ENCODE measurements at places on chromosomes 16 and 17.

DNA sequence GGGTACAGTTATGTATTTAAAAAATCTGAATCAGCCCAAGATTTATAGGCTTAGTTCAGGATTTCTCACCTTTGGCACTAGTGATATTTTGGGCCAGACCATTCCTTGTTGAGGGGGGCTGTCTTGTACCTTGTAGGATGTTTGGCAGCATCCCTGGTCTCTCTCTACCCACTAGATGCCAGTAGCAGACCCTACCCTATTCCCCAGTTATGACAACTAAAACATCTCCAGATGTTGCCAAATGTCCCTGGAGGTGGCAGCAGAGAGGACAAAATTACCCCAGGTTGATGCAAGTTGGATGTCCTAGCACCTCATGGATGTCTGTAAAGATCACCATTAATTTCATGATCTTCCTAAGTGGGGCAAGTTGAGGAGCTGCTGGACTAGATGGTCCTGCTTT is 45.8 kb downstream of the SYT17 start:
- no peak for DNase-seq

GRCh38 chr16:31083981-31084380 is 4.8 kb downstream of the PRSS53 start:
- DNase-seq: no peak

DNA sequence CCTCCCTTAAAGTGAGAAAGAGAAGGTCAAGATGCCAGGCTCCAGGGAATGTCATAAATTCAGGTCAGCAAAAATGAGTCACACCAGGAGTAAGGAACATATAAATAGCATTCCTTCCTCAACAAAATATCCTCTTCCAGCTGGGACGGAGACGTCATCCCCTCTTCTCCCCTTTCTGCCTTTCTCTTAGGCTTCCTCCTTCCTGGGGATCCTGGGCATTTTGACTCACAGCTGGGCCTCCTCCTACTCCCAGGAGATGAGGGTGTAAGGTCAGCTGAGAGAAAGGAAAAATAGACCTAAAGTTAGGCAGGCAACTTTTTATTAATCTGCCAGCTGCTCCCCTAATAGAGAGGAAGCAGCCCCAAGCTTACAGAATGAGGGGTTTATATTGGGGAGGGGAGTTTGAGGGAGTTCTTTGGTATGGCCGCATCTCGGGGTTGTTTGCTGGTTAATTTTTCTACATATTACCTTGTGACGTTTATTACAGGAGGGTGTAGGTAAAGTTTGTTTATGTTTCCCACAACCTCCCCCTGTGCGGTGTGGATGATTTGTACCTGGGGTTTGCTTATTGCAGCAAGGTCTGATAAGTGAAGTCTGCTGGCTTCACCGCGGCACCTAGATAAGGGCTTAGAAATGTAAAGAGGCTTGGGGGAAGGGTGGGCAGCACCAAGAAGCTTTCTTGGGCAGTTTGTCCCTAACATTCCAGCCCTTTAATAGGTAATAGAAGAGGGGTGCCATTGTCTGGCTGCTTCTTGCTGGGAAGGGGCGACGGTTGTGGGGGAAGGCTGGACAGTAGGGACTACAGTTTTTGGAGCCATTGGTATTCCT is 7.1 kb upstream of the ZNF747 start:
- DNase-seq: peak; percentile 63

- no peak for DNase-seq
Observed at GRCh38 chr17:12721581-12721980, 55.9 kb downstream of the MYOCD start.

DNA sequence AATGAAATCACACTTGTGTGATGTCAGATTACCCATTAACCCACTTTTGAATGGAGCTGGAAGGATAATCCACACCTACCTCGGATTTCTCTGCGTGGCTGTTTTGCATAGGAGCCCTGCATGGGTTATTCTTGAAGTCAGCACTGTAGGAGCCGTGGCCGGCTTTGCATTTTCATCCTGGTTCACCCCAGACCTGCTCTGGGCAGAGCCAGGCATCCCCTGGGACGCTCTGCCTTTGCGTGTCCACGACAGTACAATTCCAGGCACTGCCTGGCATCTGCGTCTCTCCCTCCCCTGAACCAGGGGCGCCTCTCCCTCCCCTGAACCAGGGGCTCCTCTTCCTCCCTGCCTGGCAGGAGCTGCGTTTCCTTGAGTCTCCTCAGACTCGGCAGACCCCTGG is 29.7 kb upstream of the ZNF750 start:
- no peak for DNase-seq

DNA sequence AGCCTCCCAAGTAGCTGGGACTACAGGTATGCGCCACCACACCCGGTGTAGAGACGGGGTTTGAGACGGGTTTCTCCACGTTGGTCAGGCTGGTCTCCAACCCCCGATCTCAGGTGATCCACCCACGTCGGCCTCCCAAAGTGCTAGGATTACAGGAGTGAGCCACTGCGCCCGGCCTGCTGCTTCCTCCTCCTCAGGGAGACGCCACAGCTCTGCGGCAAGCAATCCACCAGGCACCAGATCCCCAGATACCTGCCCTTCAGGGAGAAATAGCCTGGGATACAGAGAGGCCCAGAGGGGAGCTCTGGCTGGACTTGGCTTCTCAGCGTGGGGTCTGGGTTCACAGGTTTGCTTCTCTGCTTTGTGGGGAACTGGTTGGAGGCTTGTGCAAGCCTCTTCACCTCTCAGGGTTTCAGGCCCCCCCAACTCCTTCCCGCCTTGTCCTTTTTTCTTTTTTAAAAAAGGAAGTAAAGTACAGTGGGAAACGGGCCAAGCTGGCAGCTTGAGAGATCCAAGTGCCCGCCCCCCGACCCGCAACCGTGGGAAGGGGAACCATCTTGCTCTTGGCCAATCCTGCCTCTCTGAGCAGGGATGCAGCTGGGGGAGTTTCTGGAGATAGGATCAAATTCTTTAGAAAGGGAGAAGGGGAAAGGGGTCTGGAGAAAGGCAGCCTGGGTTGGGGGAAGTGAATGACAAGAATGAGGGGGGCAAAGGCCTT is 2.6 kb upstream of the SPHK1 start:
- no peak for DNase-seq

DNA sequence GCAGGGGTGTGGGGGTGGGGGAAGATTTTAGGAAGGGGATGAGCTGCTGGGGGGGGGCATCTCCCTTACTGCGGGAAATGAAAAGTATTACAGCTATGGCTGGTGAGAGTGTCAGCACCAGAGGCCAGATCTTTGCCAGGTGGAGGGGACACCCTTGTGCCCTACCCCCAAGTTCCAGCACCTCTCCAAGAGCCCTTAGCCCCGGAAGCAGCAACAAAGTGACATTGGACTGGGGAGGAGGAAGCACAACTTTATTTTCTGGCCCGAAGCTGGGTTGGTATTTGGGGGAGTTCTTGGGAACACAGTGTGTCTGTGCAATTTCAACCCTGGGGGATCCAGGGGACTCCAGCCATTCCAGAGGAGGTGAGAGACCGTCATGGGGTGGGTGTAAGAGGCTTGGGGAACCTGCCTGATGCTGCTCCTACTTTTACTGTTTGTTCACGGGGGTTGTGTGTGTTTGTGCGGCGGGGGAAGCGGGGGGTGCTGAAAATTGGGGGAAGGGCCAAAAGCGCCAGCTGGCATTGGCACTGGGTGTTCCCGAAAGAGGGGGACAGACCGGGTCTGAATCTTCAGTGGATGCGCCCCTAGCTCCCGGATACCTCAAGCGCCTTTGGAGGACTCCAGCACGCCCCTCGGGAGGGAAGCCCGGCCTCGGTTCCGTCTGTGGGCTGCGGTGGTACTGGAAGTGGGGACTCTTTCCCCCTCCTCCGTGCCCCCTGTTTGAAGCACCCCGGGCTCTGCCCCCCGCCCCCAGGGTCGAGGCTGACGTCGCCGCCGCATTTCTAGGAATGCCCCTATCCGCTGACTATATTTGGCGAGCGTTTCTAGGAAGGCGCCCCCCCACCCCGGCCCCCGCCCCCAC is 230.3 kb downstream of the MRTFB start:
- peak; percentile 49 for DNase-seq

- DNase-seq: no peak
Observed at GRCh38 chr16:897701-898100, 73.1 kb downstream of the LMF1 start.

DNA sequence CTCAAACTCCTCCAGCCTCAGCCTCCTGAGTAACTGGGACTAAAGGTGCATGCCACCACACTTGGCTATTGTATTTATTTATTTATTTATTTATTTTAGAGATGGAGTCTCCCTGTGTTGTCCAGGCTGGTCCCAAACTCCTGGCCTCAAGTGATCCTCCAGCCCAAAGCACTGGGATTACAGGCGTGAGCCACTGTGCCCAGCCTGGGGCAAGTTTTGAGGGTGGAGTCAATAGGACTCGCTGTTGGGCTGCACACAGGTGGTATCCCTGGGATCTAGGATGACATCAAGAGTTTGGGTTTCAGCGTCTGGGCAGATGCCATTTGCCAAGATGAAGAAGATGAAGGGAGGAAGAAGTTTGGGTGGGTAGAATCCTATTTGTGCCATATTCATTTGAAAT is 213.9 kb downstream of the GSG1L start:
- no peak for DNase-seq

DNA sequence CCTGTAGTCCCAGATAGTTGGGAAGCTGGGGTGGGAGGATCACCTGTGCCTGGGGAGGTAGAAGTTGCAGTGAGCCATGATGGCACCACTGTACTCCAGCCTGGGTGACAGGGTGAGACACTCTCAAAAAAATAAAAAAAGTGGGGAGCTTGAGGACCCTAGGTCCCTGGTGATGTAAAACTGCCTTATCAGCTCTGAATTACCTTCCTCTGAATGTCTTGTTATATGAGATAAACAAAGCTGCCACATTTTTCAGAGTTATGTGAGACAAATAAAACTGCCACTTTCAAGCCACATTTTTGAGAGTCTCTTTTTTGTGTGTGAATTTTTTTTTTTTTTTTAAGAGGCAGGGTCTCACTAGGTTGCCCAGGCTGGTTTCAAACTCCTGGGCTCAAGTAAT is 32.0 kb upstream of the B4GALNT2 start:
- no peak for DNase-seq

DNA sequence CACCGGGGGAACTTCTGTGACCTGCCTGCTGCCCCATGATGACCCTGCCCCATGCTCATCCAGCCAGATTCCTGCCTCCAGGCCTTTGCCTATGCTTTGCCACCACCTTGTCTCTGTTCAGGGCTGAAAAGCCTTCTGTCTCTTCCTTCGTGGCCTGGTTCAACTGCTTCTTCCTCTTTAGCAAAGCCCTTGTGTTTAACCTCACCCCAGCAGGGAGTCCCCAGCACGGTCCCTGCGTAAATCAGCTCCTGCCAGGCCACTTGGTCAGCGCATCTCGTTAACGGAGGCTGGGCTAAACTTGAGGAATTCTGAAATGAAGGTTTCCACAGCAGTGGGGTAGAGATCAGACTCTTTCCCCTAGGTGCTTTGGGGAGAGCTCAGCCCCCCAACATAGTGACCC is 16.1 kb upstream of the KCNJ12 start:
- DNase-seq: no peak

DNA sequence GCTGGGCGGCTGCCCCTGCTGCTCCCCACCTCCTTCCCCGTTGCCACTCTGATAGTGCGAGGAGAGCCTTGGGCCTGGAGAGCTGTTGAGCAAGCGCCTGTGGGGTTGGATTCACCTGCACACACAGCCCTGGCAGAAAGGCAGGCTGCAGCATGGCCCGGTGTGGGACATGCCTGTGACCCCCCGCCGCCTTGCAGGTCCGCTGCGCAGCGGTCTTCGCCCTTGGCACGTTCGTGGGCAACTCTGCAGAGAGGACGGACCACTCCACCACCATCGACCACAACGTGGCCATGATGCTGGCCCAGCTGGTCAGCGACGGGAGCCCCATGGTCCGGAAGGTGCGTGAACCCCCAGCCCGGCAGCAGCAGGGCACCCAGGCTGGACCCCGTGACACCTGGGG is 106.8 kb upstream of the CHMP6 start:
- DNase-seq: no peak

- DNase-seq: no peak
Observed at GRCh38 chr17:71741836-71742235, 379.0 kb upstream of the SOX9 start.

DNA sequence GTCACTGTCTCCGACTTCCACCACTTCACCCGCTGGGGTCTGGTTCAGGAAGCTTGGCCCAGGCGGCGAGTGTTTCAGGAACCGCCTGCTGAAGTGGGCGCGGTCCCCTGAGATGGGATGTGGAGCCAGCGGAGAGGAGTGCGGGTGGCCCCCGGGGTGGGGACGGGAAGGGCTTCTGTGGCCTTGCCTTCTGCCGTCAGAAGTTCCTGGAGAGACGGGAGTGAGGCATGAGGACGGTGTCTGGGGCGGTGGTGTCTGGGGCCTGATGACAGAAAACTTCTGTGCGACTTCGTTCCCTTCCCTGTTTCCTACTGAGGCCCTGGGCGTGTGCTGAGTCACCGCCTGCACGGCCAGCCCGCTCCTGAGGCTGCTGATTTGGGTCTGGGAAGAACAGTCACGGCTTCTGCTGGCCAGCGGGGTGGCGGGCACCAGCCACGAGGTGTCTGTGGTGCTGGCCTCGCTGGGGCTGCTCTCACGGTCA is 12.3 kb upstream of the NLRC3 start:
- no peak for DNase-seq

- DNase-seq: no peak
Observed at GRCh38 chr16:12296991-12297390, 320.5 kb downstream of the SNX29 start.

DNA sequence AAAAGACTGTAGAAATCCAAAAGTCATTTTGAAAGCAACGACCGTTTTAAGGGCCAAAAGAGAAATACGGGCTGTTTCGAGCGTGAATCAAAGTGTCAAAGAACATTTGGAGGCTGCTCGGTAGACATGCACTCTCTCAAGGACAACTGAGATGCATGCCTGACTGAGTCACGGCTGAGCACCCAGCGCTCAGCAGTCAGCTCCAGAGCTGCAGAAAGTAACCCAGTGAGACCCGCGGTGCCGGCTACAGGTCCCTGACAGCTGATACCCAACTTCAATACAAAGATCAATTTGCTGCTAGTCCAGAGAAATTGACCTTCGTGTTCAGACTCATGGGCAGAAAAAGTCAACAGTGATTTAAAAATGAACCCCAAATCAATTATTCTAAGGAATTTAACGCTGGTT is 214.9 kb downstream of the STX8 start:
- peak; percentile 85 for DNase-seq

DNA sequence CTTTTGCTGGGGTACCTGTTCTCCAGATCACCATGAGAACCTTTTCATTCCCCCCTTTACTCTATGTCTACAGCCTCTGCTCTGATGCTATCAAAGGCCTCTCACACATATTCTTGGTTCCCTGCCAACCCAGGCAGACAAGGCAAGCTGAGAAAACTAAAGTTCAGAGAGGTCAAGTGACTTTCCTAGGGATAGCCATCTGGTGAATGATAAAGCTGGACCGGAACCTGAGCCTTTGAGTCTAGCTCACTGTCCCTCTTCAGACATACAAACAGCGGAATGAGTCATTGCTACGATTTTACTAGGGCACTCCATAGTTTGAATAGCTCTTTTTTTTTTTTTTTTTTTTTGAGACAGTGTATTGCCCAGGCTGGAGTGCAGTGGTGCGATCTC is 73.3 kb downstream of the XYLT1 start:
- DNase-seq: no peak

DNA sequence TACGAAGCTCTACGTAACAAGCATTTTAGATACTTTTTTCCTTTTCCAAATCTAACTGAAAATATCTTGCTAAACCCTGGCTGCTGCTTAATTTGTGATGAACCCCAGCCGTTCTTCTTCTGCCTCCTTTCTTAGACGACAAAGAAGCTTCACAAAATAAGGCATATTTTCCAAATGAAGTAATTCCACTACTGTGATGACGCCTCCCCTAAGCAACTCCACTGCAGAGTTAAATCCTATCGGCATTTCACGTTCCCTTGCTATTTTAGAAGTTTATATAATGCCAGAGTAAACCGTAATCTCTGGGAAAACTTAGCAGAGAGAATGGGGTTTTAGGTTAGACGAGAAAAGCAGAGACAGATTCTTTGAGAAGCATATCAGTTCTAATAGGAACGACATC is 683.1 kb upstream of the SALL1 start:
- peak; percentile 30 for DNase-seq

GRCh38 chr17:38550661-38551060 is 55.1 kb downstream of the SRCIN1 start:
- peak; percentile 76 for DNase-seq
